MG63 (cell line): ENCODE measurements at places on chromosomes 7 and 10.
A peak's percentile ranks its signal among the peaks of the same experiment; 100 is the strongest.

DNA sequence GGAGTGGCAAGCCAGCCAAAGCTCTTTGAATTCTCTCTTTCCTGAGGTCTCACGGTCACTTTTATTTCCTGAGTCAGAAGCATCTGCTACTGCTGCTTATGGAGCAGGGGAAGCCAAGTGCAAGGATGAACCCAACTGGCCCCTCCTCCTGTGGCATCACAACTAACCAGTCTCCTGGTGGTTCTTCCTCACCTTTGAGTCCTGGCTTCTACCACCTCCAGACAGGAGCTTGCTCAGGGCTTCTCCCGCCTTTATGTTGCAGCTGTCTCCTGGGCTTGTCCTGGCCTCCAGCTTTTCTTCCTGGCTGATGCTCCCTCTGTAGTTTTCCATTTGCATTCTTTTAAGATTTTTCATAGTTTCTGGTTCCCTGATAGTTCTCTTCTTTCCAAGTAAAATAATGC lies 349.7 kb upstream of the NRP1 start:
- DNase-seq, result peak; percentile 13

GRCh38 chr7:128172963-128173362 lies 68.1 kb upstream of the LEP start:
- no peak for DNase-seq

- DNase-seq, result peak; percentile 16
These were observed 169.9 kb upstream of the ASAH2 start for GRCh38 chr10:50421026-50421719.

GRCh38 chr7:149883452-149883861 lies 9.7 kb downstream of the ATP6V0E2 start:
- peak; percentile 25 for DNase-seq

DNA sequence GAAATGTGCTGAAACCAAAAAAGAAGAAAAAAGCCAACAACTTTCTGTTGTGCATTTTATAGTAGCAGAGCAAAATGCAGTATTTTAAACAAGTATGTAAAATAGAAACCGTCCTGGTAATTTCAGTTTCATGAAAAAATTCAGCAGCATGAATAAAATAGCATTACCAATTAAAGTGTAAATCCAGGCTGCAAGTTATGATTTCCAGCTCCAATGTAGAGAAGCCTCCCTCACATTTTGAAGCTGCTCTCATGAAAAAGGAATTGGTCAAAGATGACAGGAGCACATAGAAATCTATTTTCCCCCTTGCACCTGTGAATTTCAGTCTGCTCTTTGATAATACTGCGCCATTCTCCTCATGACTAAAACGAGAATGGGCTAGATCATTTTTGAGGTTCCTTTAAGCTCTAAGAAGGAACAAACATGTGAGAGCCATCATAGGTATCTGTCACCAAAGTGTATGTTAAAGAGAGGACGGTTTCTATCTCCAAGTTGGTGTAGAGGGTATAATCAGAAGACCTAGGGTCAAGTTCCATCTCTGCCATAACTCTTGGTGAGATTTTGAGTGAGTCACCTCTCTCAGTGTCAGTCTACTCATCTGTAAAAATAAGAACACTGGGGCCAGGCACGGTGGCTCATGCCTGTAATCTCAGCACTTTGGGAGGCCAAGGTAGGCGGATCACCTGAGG lies 107.5 kb downstream of the MTPAP start:
- no peak for DNase-seq

GRCh38 chr7:117937753-117938483 lies 64.7 kb upstream of the CTTNBP2 start:
- no peak for DNase-seq

GRCh38 chr7:50268990-50269389 lies 35.5 kb upstream of the IKZF1 start:
- DNase-seq, result no peak

DNA sequence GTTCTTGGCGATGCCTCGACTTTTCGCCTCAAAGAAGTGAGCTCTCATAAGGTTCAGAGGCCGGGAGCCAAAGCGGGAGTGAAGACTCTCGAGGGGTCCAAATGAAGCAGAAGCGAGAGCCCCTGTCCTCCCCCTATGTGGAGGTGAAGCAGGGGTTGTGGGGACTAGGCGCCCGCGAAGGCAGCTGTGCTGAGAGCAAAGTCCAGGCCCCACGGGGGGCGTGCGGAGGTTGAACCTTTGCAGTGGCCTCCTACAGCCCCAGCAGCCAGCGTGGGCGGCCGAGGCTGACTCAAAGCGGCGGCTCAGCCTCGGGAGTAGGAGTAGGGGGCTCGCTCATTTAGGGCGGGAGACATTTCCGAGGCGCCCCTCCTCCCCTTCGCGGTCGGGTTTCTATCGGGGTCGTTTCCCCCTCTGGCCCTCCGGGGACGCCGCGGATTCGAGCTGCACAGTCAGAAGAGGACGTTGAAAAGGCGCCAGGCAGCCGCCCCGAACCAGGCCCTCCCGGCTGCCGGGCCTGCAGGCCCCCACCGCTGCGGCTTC lies 553 bp upstream of the ADD3 start:
- peak; percentile 72 for DNase-seq

- no peak for DNase-seq
These were observed 205.5 kb downstream of the DNAJB6 start for GRCh38 chr7:157542068-157543021.

DNA sequence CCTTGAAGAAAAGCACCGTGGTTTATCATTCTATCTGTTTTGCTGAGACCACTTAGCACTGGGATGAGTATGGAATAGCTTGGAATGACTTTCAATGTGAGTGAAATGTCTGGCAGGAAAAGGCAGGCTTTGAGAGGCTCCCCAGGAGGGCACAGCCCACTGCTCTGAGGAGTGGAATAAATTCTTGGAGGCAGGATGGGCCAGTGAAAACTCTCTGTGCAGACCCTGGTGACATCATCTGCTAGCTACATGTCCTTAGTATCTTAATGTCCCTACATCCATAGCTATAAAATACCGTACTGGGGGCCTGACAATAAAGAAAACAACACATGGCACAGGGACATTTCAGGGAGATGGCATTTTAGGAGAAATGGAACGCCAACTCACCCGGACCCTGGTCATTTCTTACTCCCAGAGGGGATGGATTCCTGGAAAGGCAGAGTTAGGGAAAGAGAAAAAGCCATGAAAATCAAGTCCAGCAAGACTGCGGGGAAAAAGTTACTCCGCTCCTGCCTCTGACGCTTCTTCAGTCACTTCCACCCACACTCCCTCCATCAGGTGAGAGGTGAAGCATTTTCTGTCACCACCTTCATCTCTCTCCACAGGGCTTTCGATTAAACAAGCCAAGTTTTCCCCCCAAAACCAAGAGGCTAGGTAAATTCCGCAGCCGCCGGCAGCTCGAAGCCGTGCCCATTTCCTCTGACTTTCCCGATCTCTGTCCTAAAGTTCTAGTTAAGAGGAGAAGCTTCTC lies 991 bp downstream of the ZNF239 start:
- peak; percentile 26 for DNase-seq

- DNase-seq, result no peak
These were observed 502.8 kb downstream of the GLRX3 start for GRCh38 chr10:130638991-130639390.

DNA sequence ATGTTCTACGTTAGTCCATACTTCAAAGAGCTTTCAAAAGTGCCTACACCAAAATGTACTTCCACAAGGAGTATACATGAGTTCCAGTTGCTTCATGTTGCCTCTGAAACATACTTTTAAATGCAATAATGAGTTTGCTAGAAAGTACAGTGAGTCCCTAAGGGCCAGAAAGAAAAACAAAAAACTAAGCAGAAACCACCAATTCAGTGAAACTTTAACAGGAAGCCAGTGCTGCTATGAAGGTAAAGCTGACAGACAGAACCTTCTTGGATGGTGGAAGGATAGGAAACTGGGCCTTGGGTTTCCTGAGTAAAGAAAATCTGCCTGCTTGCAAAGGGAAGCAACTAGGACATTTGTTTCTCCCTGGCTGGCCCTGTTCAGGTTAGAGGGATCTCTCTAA lies 104.2 kb downstream of the CTTNBP2 start:
- DNase-seq, result no peak

DNA sequence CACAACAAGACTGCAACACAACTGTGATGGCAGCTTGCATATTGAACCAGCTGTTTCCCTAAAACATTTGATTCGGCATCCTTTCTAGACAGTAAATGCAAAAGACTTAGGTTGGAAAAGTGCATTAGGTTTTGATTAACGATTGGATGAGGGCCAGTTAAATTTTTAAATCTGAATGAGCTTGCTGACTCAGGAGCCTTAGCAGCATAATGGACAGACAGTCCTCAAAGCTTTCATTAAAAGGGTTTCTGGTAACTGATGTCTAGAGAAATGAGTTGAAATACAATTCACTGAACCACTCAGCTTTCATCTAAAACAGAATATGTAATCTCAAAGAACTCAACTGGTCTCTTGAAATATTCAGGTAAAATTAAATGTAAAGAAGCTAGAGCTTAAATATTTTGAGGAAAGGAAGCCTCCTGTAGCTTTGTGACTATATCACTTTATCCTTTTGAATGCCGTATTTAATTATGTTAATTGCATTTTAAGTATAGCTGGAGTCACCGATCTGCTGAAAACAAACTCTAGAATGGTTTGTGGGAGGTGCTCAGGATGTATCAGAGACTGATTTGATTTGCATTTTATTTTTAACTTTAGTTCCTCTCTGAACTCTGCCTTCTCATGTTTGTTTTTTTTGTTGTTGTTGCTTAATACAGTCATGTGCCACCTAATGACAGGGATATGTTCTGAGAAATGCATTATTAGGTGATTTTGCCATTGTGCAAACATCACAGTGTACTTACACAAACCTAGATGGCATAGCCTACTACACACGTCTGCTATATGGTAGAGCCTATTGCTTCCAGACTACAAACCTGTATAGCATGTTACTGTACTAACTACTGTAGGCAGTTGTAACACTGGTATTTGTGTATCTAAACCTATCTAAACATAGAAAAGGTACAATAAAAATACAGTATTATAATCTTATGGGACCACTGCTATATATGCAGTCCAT lies 29.2 kb upstream of the ATRNL1 start:
- DNase-seq, result no peak

DNA sequence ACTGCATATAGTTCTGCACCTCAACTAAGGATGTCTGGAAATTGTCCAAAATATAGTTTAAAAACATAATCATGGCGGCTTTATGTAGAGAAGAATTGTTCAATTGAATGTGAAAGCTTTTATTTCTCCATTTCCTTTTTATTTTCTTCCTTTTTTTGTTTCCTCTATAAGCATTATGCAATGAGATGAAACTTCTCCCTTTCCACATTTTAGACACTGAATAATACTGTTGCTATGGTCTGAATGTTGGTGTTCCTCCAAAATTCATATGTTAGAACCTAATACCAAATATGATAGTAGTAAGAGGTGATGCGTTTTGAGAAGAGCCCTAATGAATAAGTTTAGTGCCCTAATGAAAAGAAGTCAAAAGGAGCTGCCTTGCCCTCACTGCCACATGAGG lies 175.0 kb downstream of the RNLS start:
- DNase-seq, result no peak

- DNase-seq, result no peak
These were observed 31.1 kb upstream of the LRRN3 start for GRCh38 chr7:111059833-111060232.

- DNase-seq, result no peak
These were observed 61.6 kb downstream of the LHPP start for GRCh38 chr10:124522933-124523871.

- DNase-seq, result no peak
These were observed 21.4 kb upstream of the ZNF862 start for GRCh38 chr7:149816794-149817193.

DNA sequence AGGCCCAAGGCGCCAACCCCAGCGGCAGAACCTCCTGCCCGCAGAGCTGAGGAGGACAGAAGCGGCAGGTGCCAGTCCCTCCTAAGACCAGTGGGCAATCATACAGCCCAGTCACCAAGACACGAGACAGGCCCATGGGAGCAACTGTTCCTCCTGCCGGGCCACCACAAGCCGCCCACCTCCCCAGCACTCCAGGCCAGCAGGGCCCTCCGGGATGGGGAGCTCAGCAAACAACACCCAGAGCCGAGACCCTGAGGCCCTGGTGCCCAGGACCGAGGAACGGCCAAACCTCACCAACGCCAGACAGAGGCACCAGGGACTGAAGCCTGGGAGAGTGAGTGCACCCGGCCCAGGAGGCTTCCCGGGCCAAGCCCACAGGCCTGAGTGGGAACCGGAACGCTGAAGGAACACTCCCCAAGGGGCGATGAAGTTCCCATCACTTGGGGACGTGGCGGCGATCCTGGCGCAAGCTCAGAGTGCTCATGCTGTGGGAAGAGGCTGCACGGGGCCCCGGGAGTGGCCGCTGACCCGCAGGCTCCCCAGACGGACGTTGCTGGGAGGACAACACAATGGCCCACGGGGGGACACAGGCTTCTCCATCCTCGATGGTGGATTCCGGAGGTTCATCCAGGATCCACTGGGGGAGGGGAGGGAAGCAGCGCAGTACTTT lies 35.1 kb downstream of the GPER1 start:
- DNase-seq, result no peak

DNA sequence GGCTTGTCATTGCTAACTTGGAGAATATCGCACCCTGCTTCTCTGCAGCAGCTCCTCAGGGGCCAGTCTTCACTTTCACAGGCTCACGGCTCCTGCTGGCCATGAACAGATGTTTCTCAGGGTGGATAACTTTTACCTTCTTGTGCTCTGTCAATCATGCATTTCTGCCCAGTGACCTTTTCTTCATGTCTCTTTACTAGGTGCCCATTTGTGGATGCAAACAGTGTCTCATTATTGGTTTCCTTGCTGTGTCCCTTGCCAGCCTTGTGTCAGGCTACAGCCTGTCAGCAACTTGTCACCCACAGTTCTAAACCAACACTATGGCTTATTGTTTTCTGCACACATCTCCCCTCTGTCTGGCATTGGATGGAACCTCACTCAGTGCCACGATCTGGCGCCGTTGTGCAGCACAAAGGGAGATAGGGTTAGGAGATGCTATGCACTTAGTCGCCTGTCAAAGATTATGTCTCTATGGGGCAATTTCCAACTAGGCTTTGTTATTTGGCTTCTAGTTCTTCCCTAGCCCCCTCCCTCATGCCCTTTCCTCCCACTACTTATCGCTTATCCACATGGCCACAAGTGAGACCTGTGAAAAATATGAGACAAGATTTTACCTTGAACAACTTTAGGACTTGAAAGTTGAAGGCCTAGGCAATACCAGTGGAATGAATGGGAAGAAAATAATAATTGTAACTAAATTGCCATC lies 45.7 kb upstream of the NXPH1 start:
- DNase-seq, result no peak

GRCh38 chr10:1603181-1603580 lies 134.1 kb downstream of the ADARB2 start:
- no peak for DNase-seq

GRCh38 chr7:31102151-31102972 lies 50.3 kb downstream of the ADCYAP1R1 start:
- DNase-seq, result no peak
